ENCODE measurements at places on chromosomes 7 and 10.

GRCh38 chr7:26182706-26183105 is 17.8 kb downstream of the HNRNPA2B1 start:
- DNase-seq: no peak

GRCh38 chr10:78700413-78700812 is 368.4 kb upstream of the ZMIZ1 start:
- DNase-seq: no peak

- DNase-seq: no peak
These were observed 36.9 kb downstream of the CYP26A1 start for GRCh38 chr10:93110472-93111146.

- no peak for DNase-seq
These were observed 107.9 kb downstream of the TMEM178B start for GRCh38 chr7:141181812-141182211.

- DNase-seq: no peak
These were observed 486.4 kb downstream of the MAGI2 start for GRCh38 chr7:78967046-78967445.

DNA sequence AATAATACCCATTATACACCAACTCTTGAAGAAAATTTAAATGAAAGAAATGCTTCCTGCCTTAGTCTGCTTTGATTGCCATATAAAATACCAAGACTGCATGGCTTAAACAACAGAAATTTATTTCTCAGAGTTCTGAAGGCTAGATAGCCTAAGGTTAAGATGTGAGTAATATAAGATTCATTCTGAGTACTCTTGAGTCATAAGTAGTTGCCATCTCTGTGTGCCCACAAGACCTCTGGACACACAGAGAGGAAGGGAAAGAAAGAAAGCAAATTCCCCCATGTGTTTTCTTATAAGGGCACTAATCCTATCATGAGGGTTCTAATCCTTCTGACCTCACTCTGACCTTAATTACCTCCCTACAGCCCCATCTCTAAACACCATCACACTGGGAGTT is 201.2 kb downstream of the PTN start:
- DNase-seq: no peak

DNA sequence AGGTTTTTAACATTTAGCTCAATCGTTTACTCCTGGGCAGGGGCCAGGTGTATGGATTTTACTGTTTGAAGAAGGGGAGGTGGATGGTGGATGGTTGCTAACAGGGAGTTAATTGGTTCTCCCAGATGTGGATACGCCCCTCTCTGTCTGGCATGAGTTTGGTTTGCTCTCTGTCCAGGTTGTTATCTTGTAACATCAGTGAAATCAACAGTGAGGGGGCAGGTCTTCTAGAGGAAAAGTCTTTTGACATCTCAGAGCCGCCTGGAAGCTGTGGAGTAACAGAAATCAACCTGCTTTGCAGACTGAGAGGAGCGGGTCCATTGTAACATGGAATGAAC is 243.4 kb downstream of the MGMT start:
- DNase-seq: no peak

DNA sequence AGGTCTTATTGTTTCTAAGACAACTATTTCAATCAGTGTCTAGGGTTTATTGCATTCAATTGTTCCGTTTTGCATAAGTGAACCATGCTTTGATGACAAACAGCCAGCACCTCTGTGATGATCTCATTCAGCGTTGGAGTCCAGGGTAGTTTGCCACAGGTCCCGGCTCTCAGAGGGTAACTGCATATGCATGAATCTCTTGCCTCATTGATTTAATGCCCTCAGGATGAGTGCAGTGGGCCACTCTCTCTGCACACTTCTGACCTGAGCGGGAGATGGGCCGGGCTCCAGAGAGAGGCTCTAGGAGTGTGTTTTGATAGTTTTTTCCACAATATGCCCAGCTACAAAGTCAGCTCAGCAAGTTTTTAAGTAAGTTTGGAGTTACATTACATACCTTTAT is 83.9 kb downstream of the HECW1 start:
- DNase-seq: no peak

- no peak for DNase-seq
These were observed 3.6 kb downstream of the BHLHA15 start for GRCh38 chr7:98214811-98215321.

GRCh38 chr10:89114846-89115625 is 92.1 kb downstream of the CH25H start:
- no peak for DNase-seq

GRCh38 chr10:71582019-71582418 is 137.6 kb downstream of the C10orf105 start:
- no peak for DNase-seq

- DNase-seq: no peak
These were observed 610.5 kb downstream of the ACTR3B start for GRCh38 chr7:153370092-153370491.

GRCh38 chr10:36606234-36606839 is 519.1 kb upstream of the ANKRD30A start:
- no peak for DNase-seq

DNA sequence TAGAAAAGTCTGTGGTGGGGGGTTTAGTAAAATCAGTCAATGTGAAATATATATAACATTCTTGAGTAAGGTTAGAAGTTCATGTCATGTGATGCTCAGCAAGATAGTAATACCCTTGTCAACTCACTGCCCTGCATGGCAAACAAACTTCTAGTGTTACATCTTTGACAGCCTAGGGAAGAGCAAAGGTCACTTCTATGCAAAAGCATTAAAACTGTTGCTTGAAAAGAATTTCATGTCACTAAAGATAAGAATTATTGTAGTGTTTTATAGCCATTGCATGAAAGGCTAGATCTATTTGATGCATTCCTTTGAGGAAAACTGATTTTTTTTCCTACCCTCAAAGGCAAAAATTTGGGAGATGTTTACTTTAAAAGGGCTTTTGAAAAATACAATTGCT is 176.0 kb downstream of the SKAP2 start:
- no peak for DNase-seq

Data from NCI-H1436 treated with DMSO at 0.1 percent for 48 hours (cell line).